ENCODE measurements at places on chromosomes 3 and 15.

- no peak for DNase-seq
Observed at GRCh38 chr3:17313746-17314145, 428.7 kb downstream of the TBC1D5 start.

DNA sequence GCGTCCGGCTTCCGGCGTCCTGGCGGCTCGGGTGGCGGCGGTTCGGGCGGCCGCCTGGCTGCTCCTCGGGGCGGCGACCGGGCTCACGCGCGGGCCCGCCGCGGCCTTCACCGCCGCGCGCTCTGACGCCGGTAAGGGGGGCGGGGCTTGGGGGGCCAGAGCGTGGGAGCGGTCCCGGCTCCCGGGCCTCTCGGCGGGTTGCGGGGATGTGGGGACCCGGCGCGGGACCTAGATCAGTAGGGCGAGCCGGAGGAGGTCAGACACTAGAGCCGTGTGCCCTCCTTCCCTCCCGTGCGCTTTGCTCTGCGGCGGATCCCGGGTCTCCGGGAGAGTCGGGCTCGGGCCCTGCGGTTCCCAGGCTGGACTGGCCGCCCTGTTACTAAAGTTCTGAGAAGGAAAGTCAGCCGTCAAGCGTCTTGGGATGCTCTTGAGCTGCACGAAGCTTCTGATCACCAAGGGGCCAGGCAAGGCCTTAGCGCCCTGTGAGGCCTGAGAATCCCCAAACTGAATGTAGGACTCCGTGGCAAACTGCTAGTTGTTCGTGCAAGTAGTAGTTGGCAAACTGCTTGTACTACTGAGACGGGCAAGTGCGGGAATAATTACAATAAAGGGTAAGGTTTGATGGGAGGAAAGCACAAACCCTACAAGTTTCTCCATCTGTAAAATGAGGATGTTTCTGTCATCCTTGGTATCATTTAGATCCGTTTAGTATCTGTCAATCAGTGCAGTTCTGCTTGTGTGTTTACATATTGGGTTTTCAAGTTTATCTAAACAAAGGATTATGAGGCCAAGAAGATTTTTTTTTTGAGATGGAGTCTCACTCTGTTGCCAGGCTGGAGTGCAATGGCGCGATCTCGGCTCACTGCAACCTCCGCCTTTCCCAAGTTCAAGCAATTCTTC is 587 bp downstream of the PIGX start:
- DNase-seq, result peak; percentile 65

DNA sequence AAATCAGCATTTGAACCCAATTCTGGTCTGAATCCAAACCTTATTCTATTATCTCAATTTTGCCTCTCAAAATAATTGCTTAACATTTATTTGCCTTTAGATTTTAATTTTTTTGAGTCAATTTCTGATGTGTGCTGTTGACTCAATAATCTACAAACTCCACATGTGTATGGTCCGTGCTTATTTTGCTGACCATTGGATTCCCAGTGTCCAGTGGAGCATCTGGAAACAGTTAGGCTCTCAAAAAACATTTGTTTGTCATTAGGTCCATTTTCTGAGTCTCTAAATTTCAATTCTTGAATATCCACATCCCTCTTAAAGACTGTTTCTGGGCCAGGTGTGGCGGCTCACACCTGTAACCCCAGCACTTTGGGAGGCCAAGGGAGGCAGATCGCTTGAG is 19.2 kb upstream of the MYZAP start:
- DNase-seq, result no peak

GRCh38 chr15:101264011-101264410 is 12.2 kb upstream of the CHSY1 start:
- no peak for DNase-seq

DNA sequence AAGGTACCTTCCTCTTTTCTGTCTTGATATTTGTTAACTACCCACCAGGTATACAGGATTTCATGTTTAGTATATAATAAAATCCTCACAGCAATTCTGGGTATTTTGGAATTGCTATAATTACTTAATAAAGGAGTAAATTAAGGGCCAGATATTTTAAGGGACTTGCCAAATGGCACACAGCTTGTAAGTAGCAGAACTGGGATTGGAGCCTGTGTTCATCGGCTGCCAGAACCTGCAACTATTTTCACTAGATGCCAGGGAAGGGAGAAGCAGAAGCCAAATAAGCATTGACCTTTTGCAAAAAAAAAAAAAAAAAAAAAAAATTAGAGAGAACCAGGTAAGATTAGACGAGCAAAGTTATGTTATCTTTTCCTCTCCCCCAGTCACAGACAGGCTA is 683.3 kb upstream of the CADM2 start:
- no peak for DNase-seq

- DNase-seq, result no peak
Observed at GRCh38 chr15:90994059-90994416, 297 bp downstream of the PRC1 start.

GRCh38 chr3:165212580-165212979 is 16.4 kb upstream of the SLITRK3 start:
- DNase-seq, result no peak

Measured in activated CD4-positive, alpha-beta T cell treated with anti-CD3 and anti-CD28 coated beads, Interleukin-2, amount 50 U/mL, for 1 hour (primary cell).